Dermis microvascular lymphatic vessel endothelial cell (primary cell): ENCODE measurements at places on chromosomes 5 and 9.
A peak's percentile ranks its signal among the peaks of the same experiment; 100 is the strongest.

GRCh38 chr9:93665637-93666438, 89.5 kb downstream of the PHF2 start:
- DNase-seq: no peak

DNA sequence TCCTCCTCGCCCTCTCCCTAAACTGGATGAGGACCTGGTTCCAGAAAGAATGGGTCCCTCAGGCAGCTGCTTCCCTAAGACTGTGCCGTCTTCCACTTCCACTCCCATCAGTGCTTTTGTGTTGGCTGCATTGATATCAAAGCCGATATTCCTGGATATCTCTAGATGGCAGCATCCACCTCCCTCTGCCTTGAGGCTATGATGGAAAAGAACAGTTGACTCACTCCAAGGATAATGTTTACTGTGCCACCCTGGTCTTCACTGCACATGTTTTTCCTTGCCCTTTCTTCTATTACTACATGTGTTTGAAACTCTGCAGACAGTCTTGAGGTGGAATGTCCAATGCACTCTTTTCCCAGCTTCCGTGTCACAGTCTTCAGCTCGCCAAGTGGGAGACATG, 211.6 kb downstream of the MAST4 start:
- DNase-seq: peak; percentile 79

- DNase-seq: peak; percentile 37
Measured at GRCh38 chr5:141402553-141403243, at the start of gene PCDHGA9. Gene PCDHGA9 (plus strand): TSS chr5:141402778. CDS start chr5:141402953, 175 bp downstream.

- no peak for DNase-seq
Measured at GRCh38 chr5:1509346-1510085, 14.2 kb downstream of the LPCAT1 start.

- DNase-seq: no peak
Measured at GRCh38 chr9:79778581-79778980, 206.8 kb downstream of the TLE4 start.

- no peak for DNase-seq
Measured at GRCh38 chr5:4831325-4831724, 308.8 kb upstream of the ADAMTS16 start.

- no peak for DNase-seq
Measured at GRCh38 chr9:114774524-114774923, 31.3 kb downstream of the TNFSF15 start.

DNA sequence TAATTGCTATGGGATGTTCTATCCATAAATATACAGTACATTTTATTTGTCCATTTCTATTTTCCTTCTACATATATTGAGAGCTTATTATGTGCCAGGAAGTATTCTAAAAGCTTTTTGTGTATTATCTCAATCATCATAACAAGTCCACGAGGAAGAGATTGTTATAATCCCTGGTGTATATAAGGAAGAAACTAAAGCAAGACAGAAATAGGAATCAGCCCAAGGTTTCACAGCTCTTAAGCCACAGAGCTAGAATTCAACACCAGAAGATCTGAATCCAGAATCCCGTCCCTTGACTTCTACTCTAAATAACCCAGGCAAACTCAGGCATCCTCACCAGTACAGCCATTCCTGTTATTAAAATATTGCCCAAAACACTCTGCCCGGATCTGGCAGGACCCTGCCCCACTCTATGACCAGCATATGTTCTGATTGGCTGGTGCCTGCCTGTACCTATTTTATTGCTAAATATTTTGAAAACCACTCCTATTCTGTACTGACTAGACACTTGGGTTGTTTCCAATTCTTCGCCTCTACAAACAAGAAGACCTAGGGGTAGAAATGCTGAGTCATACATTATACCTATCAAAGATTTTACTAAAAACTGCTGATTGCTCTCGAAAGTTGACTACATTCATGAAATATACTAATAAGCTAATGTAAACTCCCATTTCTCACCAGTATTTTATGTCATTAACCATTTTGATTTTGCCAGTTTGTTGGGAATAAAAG, 297.4 kb downstream of the ENC1 start:
- DNase-seq: no peak

DNA sequence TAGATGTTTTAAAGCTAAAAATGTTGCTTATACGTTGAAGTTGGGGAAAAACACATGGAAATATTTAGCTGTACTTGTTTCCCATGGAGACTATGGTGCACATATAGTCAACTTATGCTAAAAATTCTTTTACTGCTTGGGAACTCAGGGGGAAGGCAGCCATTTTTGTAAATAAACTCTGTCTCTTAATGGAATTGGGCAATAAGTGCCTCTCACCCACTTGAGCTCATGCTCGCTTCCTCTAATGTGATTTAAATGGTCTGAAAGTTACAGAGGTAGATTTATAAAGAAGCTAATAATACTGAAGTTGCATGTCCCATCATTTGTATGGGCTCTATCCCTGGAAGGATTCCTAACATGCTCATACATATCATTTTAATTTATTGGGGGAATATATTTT, 523.8 kb downstream of the RASEF start:
- DNase-seq: no peak

DNA sequence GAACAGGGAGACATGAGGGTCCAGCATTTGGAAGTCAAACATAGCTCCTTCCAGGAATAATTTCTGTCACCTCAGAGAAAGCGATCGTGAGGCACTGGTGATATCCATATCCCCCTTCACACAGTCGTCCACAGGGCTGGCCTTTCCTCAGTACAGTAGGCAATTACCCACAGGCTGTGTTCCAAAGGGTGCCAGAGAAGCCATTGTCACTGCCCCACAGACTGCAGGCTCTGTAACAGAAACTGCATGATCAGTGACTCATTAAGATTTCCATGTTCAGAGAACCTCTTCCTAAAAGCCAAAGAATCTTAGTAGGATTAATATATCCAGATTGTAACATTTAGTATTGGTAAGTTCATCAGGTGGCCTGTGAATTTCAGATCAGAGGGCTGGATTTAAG, 127.6 kb downstream of the RPS23 start:
- DNase-seq: no peak

DNA sequence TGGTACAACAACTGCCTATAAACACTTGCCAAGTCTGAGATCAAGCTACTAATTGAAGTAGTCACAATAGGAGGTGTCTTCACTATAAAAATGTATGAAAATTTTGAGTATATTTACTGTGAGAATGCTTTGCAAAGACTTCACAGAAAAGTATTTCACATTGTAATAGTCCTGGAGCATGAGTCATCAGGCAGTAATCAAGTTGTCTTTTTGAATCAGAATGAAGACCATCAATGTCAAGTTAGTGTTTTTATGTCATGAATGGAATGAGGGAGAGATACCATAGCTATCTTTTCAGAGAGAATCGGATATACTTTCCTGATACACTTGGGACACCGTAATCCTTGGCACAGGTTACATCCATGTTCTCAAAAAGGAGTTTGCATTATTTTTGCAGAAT, 466.9 kb upstream of the ARRDC3 start:
- DNase-seq: no peak

GRCh38 chr9:95870352-95870751, 5.1 kb upstream of the ERCC6L2 start:
- DNase-seq: no peak

DNA sequence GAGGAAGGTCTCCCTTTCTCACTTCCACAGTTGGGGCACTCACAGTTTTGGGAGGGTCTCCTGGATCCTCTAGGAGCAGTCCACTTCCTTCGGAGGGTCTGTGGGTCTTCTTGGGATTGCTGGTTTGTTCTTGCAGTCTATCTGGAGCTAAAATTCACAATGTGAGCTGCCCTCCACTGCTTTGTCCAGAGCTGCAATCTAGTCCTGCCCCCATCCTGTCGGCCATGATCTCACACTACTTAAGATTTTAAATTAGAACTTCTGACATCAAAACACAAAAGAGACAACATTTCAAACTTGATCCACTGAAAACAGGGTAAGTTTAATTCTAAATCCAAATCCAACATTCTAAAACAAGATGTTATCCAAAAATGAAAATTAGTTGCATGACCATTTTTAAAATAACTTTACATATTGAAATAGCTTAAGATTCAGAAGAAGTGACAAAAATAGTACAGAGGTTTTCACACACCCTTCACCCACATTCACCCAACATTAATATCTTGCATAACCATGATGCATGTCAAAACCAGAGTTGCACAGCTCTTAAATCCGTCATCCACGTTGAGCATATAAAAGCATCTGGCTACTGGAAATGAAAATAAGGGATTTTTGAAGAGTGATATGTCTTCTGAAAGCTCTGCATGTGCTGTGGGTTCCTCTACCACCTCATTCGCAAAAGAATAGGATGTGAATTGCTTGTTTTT, 113.7 kb upstream of the EPB41L4A start:
- DNase-seq: no peak
